ENCODE measurements at places on chromosomes 1 and 21. TPM values are rescaled to one million over a fixed set of nuclear protein-coding genes. Genes with fewer than 3 reads are reported as not detected.
A peak's percentile ranks its signal among the peaks of the same experiment; 100 is the strongest.

DNA sequence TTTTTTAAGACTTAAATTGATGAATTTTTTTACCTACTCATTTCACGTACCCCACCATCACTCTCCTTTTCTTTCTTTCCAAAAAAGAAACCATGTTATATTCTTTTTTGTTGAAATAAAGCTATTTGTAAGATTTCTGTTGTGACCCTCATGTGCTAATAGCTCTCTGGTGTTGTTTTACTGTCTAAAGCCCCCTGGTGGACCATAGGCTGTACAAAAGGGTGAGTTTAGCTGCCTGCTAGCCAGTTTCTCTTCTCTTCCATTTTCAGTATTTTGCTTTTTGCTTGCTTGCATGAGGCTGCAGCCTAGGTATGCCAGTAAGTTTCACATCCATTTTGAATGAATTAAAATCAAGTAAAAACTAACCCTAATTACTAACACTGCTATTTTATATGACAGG, 15.6 kb upstream of the VAMP3 start:
- peaks cover 8% of the 10 kb centered on the region for H3K27me3 ChIP-seq
- H3K4me3 ChIP-seq = no peak overlapping the region
- no peak for DNase-seq

GRCh38 chr1:156638189-156638985, 3.5 kb upstream of the BCAN start:
- H3K27me3 ChIP-seq = peaks cover 62% of the 10 kb centered on the region
- H3K4me3 ChIP-seq = no peak overlapping the region
- no peak for DNase-seq
- H3K27ac ChIP-seq = no peak overlapping the region
- peaks cover 11% of the 10 kb centered on the region for H3K4me1 ChIP-seq

DNA sequence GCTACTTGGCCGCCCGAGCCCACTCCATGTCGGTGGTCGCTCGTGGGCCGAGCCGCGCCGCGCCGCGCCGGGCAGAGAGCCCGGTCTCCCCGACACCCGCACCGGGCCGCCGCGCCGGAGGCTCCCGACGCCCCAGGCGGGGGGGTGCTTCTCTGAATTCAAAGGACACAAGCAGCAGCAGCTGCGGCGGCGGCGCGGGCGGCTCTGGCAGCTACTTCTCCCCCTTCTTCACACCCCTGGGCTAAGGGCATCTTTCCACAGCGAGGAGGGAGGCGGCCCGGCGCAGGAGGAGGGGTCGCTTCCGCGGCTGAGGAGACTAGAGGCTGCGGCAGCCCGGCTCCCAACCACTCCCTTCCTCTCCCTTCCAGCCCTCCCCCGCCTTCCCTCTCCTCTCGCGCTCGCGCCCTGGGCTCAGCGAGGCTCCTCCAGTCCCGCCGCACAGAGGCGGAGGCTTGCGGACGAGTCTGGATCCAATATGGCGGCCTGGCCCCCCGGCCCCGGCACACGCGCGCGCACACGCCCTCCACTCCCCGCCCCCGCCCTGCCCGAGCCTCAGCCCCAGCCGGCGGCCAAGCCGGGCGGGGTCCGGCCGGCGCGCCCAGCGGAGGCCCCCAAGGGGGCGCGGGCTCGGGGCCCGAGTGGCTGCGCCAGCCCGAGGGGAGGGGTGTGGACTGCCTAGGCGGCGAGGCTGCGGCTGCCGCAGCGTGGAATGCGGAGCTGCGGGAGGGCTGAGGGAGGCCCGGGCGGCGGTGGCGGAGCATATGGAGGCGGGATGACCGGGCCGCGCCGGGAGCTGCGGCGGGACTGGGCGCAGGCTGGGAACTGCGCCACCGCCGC, at the start of gene CDC42BPA:
Gene CDC42BPA (minus strand): TSS at position 477 of the 837 bp plus-strand sequence. CDS start 1,310 bp downstream, outside the sequence.
- no peak within 1 kb of the TSS for H3K27ac ChIP-seq
- H3K36me3 ChIP-seq = no peaks in the 10 kb centered on the region
- H3K4me3 ChIP-seq = peak within 1 kb of the TSS; percentile 80
- H3K27me3 ChIP-seq = peaks cover 43% of the 10 kb centered on the region
- DNase-seq = peak; percentile 56
- H3K4me1 ChIP-seq = peaks cover 8% of the 10 kb centered on the region

DNA sequence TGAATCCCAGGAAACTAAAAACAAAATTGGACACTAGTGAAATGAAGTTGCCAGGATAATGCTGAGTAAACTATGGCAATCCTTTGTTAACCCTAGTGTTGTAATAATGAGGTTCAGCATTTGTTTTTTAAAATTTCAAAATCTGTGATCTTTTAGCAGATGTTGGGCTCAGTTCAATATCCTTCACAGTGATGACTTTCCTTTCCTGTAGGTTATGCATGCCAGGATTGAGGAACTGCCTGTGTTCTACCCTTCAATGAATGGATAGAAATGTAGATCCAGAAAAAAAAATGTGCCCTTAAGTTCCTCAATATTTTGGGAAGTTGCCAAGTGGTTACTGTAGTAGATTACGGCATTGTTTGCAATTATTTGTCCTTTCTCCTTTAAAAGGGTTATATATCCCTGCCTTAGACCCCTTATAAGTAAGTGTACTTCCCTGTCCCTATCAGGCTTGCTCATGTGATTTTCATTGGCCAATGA, 35.5 kb upstream of the IRF2BP2 start:
- H3K27me3 ChIP-seq = no peaks in the 10 kb centered on the region
- no peak overlapping the region for H3K27ac ChIP-seq
- H3K36me3 ChIP-seq = no peaks in the 10 kb centered on the region
- H3K4me1 ChIP-seq = no peaks in the 10 kb centered on the region
- no peak overlapping the region for H3K4me3 ChIP-seq

- H3K27ac ChIP-seq = peak overlapping the region; percentile 52
- no peak for DNase-seq
- H3K27me3 ChIP-seq = no peaks in the 10 kb centered on the region
- no peak overlapping the region for H3K4me3 ChIP-seq
- H3K36me3 ChIP-seq = peaks cover 36% of the 10 kb centered on the region
Observed at GRCh38 chr1:161114556-161114955, 3.3 kb downstream of the PFDN2 start.

- H3K4me1 ChIP-seq = peaks cover 37% of the 10 kb centered on the region
- H3K4me3 ChIP-seq = peak within 1 kb of the TSS; percentile 94
- peak; percentile 93 for DNase-seq
- peaks cover 16% of the 10 kb centered on the region for H3K36me3 ChIP-seq
- H3K27ac ChIP-seq = peak within 1 kb of the TSS; percentile 97
- H3K27me3 ChIP-seq = no peaks in the 10 kb centered on the region
Observed at GRCh38 chr1:100352267-100353070, at the start of gene CDC14A. CDC14A (plus strand) TSS chr1:100352506; CDS start chr1:100352955, 449 bp downstream.

DNA sequence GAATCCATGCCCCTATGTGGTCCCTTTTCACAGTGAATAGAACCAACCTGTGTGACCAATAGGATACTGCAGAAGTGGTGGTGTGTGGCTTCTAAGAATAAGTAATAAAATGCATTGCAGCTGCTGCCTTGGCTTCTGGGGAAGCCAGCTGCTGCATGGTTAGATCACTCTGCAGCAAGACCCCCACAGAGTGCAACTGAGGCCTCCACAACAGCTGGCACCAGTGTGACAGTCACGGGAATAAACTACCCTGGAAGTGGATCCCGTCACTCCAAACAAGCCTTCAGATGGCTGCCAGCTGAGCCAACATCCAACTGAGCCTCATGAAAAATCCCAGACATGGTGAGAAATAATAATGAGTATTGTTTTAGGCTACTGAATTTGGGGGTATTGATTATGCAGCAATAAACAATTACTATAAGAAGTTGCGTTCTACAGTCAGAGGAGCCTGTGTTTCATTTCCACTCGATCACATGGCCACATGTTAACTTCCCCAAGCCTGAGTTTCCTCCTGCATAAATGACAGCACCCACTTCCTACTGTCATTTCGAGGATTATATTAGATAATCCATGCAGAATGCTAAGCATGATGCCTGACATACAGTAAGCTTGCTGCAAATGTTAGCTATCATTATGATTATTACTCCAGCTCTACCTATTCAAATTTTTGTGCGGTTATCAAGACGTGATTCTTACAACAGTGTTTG, 20.8 kb upstream of the COG2 start:
- H3K4me3 ChIP-seq = no peak overlapping the region
- H3K27ac ChIP-seq = no peak overlapping the region
- DNase-seq = no peak
- H3K4me1 ChIP-seq = no peaks in the 10 kb centered on the region
- no peaks in the 10 kb centered on the region for H3K36me3 ChIP-seq

- H3K27ac ChIP-seq = no peak overlapping the region
- no peaks in the 10 kb centered on the region for H3K36me3 ChIP-seq
- no peaks in the 10 kb centered on the region for H3K4me1 ChIP-seq
- no peak for DNase-seq
- H3K27me3 ChIP-seq = no peaks in the 10 kb centered on the region
Observed at GRCh38 chr1:100575406-100575805, 37.5 kb downstream of the GPR88 start.

DNA sequence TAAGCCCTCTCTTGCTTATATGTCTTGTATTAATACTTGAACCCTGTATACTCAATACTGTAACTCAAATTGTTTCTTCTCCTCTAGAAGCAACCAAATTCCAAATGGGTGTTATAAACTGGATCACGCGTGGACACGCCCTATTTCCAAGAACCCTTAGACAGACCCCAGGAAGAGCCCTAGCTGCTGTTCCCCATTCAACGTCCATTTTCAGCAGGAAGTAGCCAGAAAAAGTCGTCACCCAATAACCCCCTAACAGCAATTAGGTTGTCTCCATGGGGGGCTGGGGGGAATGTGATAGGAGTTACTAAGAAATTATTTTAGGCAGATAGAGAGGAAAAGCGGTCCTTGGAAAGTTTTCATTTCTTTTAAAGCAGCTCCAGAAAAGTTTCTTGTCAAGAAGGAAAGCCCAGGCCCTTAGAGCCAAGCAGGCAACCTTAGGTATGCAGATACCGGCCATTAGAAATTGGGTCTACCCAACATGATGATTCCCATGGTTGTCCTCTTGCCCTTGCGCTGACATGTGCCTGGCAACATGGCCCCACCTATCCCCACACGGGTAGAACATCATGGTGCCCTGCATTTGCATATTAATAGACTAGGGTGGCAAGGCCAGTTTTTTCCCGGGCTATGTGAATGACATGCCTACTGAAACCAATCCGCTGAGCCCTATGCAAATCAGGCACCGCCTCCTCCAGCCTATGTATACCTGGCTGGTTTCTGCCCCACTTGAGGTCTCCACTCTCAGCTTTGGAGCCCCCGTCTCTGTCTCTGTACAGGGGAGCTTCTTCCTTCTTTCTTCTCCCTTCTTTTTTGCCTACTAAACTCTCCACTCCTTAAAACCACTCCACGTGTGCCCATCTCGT, 4.0 kb upstream of the CD46 start:
- no peaks in the 10 kb centered on the region for H3K27me3 ChIP-seq
- H3K4me1 ChIP-seq = peaks cover 25% of the 10 kb centered on the region
- no peak overlapping the region for H3K4me3 ChIP-seq
- no peak for DNase-seq
- H3K36me3 ChIP-seq = peaks cover 5% of the 10 kb centered on the region

DNA sequence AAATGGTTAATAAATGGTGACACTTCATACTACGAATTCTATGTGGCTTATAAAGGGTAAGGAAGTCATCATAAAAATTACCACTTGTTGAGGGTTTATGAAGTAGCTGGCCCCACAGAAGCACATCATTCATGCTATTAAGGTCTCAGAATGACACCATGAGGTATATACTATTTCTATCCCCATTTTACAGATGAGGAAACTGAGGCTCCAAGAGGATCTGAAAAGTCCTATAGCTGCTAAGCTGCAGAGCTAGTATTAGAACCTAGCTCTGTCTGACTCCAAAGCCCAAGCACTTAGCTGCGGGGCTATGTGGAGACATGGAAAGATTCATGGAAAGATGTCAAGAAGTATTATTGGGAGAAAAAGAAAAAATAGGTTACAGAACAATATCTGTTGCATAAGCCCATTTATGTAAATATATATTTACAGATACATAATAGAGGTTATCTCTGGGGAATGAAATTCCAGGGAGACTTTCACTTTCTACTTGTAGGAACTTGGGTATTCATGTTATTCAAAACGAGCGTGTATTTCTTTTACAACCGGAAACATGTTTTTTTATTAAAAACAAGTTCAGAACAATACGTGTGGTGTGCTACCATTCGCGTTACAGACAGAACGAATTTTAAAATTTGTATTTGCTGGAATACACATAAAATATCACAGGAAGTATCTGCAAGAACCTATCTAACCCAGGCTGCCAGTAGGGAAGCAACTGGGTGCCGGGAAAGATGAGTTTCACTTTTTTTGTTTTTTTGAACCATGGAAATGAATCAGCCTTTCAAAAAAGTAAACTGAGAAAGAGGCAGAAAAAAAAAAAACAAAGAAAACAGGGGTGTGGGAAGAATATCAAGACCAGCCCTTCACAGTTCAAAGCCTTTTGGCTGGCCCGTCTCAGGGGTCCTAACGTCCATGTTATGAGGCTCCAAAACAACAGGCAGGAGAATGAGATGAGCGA, 13.4 kb downstream of the SPOCD1 start:
- peak overlapping the region; percentile 18 for H3K4me3 ChIP-seq
- H3K27ac ChIP-seq = no peak overlapping the region
- no peaks in the 10 kb centered on the region for H3K36me3 ChIP-seq
- H3K27me3 ChIP-seq = no peaks in the 10 kb centered on the region
- no peak for DNase-seq
- H3K4me1 ChIP-seq = peaks cover 14% of the 10 kb centered on the region

GRCh38 chr1:78226784-78227183, 181.0 kb downstream of the GIPC2 start:
- H3K27me3 ChIP-seq = peaks cover 7% of the 10 kb centered on the region
- H3K36me3 ChIP-seq = no peaks in the 10 kb centered on the region
- DNase-seq = no peak
- no peaks in the 10 kb centered on the region for H3K4me1 ChIP-seq
- H3K27ac ChIP-seq = no peak overlapping the region

Gene LRRC71
- total RNA-seq = not detected

Gene XCL2
- not detected for total RNA-seq

Gene KRTAP21-2
- total RNA-seq = not detected

Gene CTBS
- total RNA-seq = 21.1 TPM

Gene C1orf116
- not detected for total RNA-seq

Gene GPR3
- 0.74 TPM for total RNA-seq

Gene RGS18
- not detected for total RNA-seq

Gene ANGPTL1
- not detected for total RNA-seq

Measured in activated naive CD4-positive, alpha-beta T cell treated with anti-CD3 and anti-CD28 coated beads for 36 hours (primary cell).